Fibroblast of villous mesenchyme (primary cell): ENCODE measurements at places on chromosomes 2 and 18. TPM values are rescaled to one million over a fixed set of nuclear protein-coding genes. Genes with fewer than 3 reads are reported as not detected.

GRCh38 chr2:77192811-77193289 lies 329.3 kb downstream of the LRRTM4 start:
- no peak for DNase-seq

GRCh38 chr18:70219688-70220087 lies 14.2 kb upstream of the RTTN start:
- DNase-seq, result no peak

DNA sequence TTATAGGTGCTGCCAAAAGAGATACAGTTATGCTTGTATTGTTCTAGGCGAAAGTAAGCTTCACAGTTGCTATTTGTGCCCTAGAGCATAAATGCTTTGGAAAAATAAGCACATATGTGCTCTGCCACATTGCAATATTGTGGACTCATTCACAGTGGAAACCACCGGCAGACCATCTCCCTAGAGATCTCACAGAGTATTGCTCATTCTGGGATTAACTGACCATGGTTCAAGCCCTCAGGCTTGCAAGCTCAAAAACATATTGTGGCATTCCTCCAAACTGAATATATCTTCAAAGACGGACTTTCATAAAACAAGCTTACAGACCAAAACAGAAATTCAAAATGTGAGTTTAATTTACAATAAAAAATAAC lies 158.2 kb upstream of the CCDC150 start:
- peak; percentile 54 for DNase-seq

GRCh38 chr2:153145470-153145978 lies 333.0 kb downstream of the RPRM start:
- DNase-seq, result no peak

DNA sequence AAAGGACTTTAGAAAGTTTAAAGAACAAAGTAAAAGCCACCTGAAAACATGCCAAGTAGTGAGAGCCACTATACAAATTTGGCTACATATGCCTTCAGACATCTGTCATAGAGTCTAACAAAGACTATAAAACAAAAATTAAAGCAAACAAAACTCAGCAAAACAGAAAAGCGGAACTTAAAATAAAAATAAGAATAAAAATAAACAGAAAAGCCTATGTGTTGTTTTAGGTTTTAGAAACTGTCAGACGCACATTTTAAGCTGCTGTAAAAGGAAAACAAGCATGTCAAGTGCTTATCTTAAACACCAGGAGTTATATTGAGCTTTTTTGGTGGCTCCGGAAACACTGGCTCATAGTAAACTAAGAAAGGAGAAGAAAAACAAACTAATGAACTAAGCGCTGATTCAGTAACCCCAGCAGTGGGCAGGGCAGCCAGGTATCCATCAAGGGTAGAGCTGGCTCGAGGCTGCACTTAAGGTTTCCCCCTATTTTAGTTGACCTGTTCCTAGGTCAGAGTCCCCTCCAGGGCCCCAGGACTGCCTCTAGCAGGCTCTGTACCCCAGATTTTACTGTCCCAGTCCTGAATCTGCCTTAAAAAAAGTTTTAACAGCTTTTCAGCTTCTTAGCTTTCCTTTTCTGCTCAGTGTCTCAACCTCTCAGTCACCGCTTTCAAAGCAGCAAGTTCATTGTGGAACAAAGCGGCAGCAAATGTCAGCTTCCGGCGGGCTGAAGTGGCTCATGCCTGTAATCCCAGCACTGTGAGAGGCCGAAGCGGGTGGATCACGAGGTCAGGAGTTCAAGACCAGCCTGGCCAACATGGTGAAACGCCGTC lies 15.4 kb upstream of the RMC1 start:
- DNase-seq, result peak; percentile 28

DNA sequence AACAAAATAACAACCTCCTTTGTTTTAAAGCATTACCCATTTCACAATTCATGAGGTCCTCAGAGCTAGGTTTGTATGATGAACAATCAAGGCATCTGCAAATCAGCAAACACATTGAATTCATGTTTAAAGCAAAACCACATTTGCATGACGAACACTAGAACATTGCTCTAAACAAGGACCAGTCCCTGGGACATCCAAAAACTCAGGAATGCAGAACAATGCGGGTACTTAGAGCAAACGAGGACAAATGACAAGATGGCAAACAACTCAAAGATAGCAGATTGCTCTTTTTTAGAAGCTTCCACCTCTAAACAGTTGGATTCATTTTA lies 45.7 kb upstream of the RALBP1 start:
- no peak for DNase-seq

DNA sequence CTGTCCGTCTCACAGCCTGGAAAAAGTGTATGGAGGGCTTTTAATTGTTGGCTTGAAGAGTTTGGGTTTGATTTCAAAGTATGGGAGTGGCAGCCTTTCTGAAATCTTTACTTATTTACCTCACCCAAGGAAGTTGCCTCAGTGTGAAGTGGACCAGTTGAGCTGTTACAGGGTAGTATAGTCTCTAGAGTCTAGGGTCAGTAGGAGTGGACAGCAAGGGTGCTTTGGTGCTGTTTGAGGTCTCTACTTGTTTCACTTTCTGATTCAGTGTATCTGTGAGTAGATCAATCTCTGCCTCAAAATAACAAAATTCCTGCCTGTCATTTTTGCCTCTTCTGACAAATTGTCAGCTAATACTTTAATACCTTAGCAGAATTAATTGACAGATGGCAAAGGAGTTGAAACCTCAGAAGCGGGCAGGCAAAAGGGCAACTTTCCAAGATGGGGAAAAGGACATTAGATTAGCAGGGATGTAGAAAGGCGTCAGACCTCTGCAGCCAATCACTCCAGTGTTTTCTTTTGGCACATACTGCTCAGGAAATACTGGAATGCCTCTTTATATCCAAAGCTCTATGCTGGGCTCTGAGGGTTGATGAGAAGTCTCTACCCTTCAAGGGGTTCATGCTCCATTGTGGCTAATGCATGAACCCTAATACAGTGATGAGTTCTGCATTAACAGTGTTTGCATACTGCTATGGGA lies 5.9 kb downstream of the RIOK3 start:
- DNase-seq, result peak; percentile 31

GRCh38 chr2:234991290-234991689 lies 39.5 kb downstream of the SH3BP4 start:
- DNase-seq, result no peak

GRCh38 chr2:13010283-13010682 lies 293.5 kb downstream of the TRIB2 start:
- DNase-seq, result no peak

DNA sequence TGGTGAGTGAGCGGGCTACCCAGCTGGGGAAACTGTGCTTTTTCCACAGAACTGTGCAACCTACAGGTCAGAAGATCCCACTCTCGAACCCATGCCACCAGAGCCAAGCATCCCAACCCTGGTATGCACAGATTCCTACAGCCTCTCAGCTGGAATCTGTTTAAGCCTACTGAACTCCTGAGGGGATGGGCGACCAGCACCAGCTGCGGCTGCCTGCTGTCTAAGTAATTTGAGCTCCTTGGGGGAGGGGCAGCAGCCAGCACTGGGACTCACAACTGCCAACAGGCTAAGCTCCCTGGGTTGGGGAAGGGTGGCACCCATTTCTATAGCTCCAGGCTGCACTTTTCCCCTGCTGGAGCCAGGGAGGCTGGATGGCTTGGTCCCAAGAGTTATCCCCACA lies 11.8 kb downstream of the CYP27C1 start:
- DNase-seq, result peak; percentile 48

- no peak for DNase-seq
These were observed 4.8 kb downstream of the ANO7 start for GRCh38 chr2:241193271-241193670.

GRCh38 chr18:31850844-31851243 lies 90.2 kb upstream of the SLC25A52 start:
- no peak for DNase-seq

GRCh38 chr2:238079874-238080327 lies 19.1 kb downstream of the SCLY start:
- DNase-seq, result no peak

DNA sequence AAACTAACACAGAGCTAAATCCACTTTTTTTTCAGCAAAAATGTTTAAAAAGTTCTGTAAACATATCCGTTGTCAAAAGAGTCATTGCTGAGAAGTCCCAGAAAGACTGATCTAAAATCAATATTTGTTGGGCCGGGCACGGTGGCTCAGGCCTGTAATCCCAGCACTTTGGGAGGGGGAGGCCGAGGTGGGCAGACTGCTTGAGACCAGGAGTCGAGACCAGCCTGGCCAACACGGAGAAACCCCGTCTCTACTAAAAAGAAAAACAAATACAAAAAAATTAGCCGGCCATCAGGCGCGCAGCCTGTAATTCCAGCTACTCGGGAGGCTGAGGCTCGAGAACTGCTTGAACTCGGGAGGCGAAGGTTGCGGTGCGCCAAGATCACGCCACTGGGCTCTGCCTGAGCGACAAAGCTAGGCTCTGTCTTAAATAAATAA lies 1.4 kb downstream of the OLA1 start:
- no peak for DNase-seq

- no peak for DNase-seq
These were observed 10.4 kb downstream of the CIB4 start for GRCh38 chr2:26630669-26631360.

DNA sequence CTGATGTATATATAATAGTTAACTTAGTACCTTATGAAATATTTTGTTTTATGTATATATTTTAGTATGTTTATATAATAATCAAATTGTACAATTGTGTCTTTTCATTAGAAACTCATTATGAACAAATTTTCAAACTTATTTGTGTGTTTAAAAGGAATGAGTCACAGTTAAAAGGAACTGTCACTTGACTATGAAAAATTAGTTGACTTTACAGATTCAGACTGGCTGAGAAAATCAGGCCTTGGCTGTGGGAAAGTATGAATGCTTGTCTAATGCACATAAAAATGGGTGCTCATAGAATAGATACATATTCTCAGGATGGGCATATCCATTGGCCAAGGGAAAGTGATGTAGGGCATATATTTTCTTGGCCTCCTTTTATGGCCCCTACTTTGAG lies 576.8 kb downstream of the SATB2 start:
- no peak for DNase-seq

DNA sequence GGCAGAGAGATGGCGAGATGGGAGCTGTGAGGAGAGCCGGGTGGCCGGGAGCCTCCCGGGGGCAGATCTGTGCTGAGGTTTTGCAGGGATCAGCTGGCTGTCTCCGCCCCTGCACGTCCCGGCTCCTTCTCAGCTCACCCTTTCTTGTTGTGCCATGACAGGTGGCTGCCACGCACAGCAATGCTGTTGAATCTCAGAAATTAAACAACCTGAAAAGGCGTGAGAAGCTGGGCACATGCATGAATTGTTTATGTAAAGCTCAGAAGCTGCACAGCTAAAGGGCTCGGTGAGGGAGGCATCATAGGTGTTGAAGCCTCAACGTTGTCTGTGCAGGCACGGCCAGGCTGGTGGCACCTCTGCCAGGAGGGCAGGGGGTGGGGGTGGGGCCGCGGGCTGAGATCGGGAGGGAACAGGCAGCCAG lies 858 bp upstream of the RTP5 start:
- no peak for DNase-seq

DNA sequence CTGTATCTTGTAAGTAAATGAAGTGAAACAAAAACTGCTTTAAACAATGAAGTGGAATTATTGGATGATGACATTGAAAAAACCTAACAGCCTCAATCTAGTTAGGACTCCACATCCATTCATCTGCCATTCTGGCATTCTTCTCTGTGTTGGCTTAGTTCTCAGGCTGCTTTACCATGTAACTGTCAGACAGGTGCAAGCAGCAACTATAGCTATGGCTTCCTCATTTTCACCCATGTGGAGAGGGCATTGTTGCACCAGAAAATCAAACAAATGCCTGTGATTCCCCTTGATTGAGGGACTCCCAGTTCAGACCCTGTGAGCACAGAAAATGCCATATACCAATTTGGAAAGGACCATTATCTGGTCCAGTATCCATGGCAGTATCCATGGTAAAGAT lies 129.5 kb upstream of the NYAP2 start:
- no peak for DNase-seq

DNA sequence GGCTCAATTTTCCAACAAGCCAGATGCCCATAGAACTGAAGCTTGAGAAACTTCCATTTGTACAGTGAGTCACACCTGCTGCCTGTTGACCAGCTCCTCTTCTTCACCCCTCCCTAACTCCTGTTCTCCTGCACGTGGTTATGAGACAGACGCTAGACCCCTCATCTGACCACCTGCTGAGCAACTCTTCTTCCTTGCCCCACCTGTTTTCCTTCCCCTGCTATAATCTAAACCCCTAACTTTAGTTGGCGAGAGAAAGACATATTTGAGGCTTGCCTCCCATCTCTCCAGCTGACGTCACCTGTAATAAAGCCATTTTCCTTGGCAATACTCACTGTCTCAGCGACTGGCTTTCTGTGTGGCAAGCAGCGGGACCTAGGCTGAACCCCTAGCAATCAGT lies 22.3 kb upstream of the ITM2C start:
- DNase-seq, result no peak

DNA sequence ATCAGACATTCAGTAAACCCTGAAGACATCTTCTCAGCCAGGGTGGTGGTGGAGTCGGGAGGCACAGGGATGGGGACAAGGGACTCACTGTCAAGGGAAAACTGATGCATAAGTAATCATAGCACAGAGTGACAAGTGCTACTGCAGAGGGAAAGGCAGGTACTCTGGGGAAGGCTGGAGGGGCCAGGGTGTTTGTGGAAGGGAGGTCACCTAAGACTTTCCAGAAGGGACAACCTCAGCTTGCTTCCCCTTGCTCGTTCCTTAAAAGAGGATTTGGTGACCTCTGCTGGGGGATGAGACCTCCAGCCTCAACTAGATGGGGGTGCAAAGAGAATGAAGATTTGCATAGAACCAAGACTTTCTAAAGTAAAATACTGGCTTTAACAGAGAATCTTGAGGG lies 99.5 kb downstream of the SLC4A3 start:
- DNase-seq, result peak; percentile 53

DNA sequence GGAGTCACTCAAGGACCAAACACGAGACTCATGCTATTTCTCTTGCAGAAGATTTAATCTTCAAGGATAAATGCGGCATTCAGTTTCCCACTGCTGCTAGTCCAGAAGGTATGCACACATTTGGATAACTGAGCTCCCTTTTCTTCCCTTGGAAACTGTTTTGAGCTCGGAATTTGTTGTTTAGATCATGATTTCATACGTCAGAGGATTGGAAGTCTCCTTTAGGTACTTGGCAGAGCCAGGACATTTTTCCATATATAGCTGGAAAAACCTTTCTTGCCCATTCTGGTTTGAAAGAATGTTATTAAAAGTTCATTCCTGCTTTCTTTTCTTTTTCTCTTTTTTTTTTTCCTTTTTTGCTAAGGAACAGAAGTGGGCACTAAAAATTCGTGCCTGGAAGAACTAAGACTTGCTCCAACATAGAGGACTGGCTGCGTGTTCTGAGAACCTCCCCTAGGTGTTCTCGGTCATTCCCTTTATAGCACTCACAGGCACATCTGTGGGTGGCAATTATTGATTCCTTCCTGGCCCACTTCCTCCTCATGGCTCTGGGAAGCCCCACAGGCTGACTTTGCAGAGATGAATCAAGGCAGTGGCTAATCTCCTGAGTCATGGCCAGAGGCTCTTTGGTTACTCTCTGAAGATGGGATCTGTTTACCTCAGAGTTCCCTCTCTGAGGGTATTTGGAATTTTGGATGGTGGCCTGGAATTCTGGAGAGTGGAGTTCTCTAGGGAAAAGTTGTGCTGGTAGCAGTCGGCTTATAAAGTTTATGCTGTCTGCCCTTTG lies 104.8 kb downstream of the PLCL1 start:
- peak; percentile 32 for DNase-seq

Gene GALNT1
- 56.7 and 82.9 TPM in 2 replicates for total RNA-seq

Gene KLF7
- 26.4 and 28.1 TPM in 2 replicates for total RNA-seq

Gene POTEC
- under 0.01 TPM in 1 of 2 replicates, not detected in the other for total RNA-seq

Gene CROCC2
- total RNA-seq, result not detected in 2 replicates

Gene CYBRD1
- total RNA-seq, result 113 and 189 TPM in 2 replicates

Gene SLC38A11
- under 0.01 TPM in 1 of 2 replicates, not detected in the other for total RNA-seq

Gene CDH2
- total RNA-seq, result 74.7 and 89.2 TPM in 2 replicates

Gene SLC39A6
- total RNA-seq, result 83.4 and 120 TPM in 2 replicates

Gene DCDC2C
- total RNA-seq, result not detected in 2 replicates

Gene NR4A2
- 0.32 TPM in 1 of 2 replicates, not detected in the other for total RNA-seq

Gene GALNT3
- 1.3 and 4.3 TPM in 2 replicates for total RNA-seq

Gene RGPD3
- total RNA-seq, result 0.32 and 0.43 TPM in 2 replicates
